ENCODE measurements at places on chromosomes 16 and 17.

- no peak for DNase-seq
Observed at GRCh38 chr17:61928101-61928436, 287 bp upstream of the INTS2 start.

DNA sequence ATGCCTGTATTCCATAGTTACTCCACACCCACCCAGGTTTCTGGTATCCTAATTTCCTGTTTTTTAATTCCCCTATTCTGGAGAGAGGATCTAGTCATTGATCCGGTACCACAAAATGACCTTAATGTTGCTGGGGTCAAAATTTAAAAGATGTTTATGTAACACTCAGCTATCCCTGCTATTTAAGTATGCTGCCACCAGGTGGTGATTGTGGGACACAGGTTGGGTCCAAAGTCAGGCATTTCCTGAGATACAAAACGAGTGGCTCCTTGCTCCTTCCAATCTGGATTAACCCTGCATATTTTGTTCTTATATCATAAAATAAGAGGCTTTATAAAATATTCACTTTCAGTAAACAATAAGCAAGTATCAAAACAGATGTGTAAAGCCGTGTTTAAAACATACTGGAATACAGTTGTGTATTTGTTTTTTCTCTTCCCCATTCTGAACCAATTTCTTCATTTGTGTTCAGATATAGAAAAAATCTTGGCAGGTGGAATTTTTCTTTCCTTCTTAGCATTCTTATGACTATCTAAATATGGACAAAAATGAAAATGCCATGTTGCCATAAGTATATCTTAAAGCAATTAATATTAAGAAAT, 16.3 kb downstream of the HS3ST4 start:
- DNase-seq: no peak

DNA sequence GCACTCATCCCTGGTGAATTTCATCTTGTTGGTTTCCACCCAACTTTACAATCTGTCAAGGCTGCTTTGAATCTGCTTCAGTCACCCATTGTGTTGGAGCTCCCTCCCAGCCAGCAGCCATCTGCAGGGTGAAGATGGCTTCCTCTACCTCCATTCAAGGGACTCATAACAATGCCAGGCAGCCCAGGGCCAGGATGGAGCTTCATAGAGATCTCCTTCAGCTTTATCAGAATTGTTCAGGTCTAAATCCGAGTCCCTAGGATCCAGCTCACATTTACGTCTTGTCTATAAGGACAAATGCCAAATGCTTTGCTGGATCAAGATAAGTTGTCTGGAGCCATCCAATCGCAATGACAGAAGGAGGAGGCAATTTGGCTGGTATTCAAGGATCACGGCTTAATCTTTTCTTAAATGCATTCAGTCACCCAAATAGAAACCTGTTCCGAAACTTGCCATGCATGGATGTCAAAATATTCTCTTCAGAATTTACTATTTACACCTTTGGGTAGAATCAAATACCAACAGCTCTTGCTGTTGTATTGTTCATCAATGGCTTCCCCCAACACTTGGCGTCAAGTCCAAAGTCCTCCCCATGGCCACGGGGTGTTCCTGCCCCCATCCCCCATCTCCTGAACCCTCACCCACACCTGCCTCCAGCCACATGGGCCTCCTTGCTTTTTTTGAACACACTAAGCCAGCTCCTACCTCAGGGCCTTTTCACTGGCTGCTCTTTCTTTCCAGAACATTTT, 3.8 kb upstream of the FAM171A2 start:
- DNase-seq: no peak

- DNase-seq: no peak
Observed at GRCh38 chr17:79214940-79215604, 140.4 kb downstream of the ENGASE start.

DNA sequence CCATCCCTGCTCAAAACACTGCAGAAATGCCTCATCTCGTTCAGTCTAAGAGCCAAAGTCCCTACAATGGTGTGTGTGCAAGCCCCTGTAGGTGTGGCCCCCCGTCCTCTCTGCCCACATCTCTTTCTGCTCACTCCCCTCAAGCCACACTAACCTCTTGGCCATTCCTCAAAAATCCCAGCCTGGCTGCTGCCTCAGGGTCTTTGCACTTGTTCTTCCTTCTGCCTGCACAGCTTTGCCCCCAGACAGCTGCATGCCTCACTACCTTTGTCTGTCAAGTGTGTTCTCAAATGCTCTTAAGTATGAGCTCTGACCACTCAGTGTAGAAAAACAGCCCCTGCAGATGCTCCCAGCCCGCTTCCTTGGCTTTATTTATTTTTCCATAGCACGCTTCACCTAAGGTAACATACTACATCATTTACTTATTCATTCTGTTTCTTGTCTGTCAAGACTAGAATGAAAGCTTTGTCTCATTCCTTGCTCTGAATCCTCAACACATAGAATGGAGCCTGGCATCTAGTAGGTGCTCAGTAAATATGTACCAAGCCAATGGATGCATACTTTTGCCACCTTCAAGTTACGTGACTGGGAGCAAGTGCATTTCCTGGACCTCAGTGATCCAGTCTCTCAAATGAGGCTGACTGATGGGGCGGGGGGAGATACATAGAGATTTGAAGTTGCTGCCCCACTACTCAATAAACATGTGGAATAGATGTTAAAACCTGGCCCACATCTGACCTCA, 38.1 kb downstream of the RAI1 start:
- DNase-seq: no peak
